ENCODE measurements at places on chromosomes 7 and 10.

GRCh38 chr10:108204528-108205305, 1040.2 kb upstream of the SORCS1 start:
- peak; percentile 43 for DNase-seq

GRCh38 chr7:27179503-27180430, 5.3 kb downstream of the HOXA11 start:
- peak; percentile 92 for DNase-seq

GRCh38 chr7:111832174-111832573, 269.9 kb upstream of the IMMP2L start:
- no peak for DNase-seq

DNA sequence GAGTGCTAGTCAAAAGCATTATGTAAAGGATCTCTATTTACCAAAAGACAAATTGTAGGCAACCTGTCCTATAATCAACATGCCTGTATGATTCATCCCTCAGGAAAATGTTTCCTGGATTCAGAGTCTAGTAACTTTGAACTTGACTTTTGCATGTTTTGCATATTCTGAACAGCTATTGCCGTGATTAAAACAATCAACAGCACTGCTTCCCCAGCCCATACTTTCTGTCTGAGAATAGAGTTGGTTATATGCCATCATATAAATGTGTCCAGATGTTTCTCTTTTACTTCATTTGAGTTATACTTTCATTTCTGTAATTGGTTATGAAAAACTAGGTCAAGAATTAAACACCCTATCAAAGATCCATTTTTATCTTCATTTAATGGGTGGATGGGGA, 83.5 kb downstream of the ZMYND11 start:
- DNase-seq = peak; percentile 60

DNA sequence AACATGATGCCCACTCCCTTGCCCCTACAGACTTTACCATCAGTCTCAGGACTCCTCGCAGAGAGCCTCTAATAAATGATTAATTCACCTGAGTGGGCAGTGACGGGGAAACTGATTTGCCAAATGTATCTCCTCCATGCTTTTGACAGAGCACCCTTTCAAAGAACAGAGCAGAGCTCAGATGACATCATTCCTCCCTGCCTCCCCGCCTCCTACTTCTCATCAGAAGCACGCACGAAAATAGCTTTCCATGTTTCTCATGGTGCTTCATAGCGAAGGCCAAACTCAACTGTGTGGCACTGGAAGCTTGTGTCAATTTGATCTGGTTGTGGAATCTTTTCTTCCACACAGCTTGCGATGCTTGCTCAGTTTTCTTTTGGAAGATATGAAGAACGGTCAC, 442.5 kb downstream of the RPS24 start:
- DNase-seq = no peak

DNA sequence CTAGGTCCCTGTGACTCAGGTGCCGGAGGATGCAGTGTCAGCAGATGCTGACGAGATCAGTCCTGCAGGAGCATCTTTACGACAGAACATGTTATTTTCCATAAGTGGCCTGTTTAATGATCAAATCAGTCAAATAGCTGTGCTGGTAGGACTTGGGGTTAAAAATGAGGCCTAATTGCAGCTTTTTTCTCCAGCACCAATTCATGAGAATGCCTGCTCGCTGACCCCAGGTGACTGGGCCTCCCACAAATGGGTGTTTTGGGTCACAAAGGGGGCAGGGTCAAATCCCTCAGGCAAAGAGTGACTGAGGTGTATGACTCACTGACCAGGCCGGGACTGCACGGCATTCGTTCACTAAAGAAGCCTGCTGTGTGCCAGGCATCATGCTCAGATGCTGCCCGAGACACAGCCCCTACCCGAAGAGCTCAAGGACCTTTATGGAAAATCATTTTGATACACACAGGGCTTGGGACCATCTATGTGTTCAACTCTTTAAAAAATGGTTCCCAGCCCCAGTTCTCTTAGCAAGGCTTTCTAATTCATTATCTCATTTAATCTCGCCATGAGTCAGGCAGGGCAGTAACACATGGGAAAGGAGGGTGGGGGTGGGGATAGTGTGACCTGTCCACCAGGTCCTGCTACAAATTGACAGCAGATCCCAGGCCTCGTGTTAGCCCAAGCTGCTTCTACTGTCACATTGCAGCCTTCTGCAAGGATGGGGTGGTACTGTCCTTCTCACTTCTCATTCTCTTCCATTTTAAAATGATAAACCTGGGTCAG, 21.1 kb downstream of the ZNF775 start:
- DNase-seq = no peak

- DNase-seq = peak; percentile 96
These were observed 206.7 kb upstream of the PLXNA4 start for GRCh38 chr7:132782777-132783640.

- DNase-seq = no peak
These were observed 49.7 kb upstream of the JAZF1 start for GRCh38 chr7:28230261-28230660.

GRCh38 chr7:151628846-151629604, 109.3 kb upstream of the RHEB start:
- no peak for DNase-seq

DNA sequence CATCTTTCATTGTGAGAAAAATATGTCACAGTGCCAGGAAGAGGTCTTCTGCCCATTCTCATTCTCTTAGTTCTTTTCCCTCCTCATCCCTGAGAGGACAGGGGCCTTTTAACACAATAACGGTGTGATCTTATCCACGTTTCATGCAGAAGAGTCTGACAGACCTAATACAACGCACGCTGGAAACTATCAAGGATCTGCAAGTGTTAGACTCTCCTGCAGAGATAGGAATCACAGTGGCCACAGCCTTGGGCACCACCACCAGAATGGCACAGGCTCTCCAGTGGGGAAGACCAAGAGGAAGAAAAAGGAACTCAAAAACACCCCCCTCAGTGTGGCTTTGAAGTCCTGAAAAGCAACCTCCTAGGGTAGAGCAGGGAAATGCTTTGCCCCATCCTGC, 72.6 kb upstream of the LAMB4 start:
- DNase-seq = no peak

GRCh38 chr10:59181668-59182067, 5.2 kb downstream of the PHYHIPL start:
- DNase-seq = peak; percentile 63

DNA sequence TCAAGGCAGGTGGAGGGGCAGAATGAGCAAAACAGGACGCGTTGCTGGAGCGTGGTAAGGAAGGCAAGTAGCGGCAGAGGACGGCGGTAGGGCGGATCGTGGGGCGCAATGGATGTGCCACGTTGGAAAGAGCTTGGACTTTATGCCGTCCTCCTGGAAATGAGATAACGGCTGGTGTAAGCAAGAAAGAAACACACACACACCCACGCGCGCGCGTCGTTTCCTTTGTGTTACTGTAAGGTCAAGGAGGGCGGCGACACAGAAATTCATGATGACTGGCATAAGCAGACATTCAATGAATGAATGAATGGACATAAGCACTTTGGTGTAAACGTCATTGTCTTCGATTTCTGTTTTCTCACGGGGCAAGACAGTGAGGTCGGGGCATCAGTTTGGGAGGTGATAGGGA, 683 bp upstream of the ENTPD7 start:
- no peak for DNase-seq

DNA sequence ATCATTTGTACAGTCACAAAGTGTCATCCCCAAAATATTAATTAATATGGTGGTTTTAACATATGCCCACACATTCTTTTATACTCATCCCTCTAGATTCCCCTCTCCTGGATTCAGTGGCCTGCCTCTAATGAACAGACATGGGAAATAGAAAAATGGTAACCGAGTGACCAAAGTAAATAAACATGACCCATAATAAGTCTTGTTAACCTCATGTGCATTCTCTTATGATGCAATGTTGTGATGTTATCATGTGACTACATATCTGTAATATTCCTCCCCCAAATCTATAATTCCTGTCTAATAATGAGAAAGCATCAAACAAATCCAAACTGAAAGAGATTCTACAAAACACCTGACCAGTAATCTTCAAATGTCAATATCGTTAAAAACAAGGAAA, 164.5 kb upstream of the PRSS1 start:
- no peak for DNase-seq

GRCh38 chr10:111836571-111836970, 347.0 kb downstream of the GPAM start:
- peak; percentile 42 for DNase-seq

DNA sequence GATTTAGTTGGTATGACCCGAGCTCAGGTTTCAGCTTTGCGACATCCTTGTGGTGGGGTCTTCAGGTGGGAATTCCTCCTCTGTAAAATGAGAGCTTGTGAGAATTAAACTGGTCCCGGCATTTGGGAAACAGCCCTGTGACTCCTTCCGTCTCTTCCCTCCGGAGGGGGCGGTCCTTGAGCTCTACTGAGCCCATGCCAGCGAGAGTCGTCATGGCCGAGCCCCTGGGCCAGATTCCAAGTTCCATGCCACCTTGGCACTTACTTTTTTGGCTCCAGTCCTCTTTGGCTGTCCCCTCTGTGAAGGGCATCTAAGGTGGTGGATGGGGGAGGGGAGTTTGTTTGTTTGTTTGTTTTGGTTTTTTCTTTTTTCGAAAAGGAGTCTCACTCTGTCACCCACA, 47.6 kb downstream of the GTF2IRD1 start:
- no peak for DNase-seq

GRCh38 chr7:14207138-14207537, 217.7 kb upstream of the ETV1 start:
- no peak for DNase-seq

GRCh38 chr10:29329420-29329819, 40.5 kb downstream of the LYZL1 start:
- DNase-seq = peak; percentile 22

GRCh38 chr7:37476428-37476827, 27.8 kb upstream of the ELMO1 start:
- DNase-seq = no peak

GRCh38 chr10:122553341-122553740, 7.2 kb upstream of the DMBT1 start:
- DNase-seq = no peak

DNA sequence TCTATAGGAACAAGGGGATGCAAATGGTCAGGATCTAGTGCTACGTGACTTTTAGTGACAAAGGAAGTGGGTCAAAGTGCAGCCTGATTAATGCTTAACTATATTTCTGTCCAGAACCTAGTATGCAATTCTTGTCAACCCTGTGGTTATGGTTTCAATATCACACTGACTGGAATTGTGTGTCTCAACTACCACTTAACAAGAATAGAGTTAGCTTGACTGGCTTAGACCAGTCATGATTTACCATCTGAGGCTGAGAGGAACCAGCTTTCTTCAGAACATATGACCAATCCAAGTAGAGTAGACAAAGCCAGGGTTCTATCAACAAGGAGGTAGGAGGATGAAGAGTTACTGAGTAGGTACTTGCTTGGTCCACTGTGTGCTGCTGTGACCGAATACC, 54.4 kb downstream of the MYPN start:
- DNase-seq = no peak

DNA sequence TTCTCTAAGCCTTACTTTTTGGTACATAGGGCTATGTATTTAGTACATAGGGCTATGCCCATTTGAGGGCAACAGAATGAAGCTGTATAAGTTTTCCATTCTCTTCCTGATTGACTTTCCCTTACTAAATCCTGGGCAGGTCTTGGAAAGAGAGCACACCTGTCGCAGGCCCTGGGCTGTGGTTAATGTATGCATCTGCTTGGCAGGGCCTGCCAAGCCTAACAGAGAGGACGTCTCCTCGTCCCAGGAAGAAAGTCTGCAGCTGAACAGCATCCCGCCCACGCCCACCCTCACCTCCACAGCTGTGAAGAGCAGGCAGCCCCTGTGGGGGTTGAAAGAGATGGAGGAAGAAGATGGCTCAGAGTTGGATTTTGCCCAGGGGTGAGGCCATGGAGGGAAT, 8.9 kb upstream of the PVRIG start:
- no peak for DNase-seq

DNA sequence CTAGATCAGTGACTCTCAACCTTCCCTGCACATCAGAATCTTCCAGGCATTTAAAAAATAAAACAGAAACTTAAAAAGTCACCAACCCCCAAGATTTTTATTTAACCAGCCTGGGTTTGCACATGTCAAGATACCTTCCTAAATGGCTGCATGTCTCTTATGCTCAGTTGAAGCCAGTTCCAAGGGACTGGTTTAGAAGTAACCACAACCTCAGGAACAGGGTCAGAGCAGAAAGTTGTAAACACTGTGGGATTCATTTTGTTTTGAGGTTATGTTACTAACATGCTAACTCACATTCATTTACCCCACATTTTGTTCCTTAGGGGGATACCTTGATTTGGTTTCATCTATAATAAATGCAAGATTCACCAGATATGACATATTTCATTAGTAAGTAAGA, 72.9 kb downstream of the PKD1L1 start:
- no peak for DNase-seq

DNA sequence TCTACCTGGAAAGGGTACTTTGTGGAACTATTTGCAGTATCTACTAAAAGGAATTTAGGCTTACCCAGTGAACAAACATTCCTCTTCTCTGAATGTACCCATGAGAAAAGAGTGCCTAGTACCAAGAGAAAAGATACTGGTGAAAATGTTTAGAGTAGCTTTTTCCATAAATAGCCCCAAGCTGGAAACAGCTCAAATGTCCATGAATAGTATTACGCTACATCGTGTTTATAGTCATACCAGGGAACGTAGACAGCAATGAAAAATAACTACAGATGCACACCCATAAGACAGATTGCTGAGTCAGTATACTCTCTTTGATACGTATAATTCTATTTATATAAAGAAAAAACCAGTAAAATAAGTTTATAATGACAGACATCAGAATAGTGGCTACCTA, 285.9 kb downstream of the KLF6 start:
- peak; percentile 17 for DNase-seq

DNA sequence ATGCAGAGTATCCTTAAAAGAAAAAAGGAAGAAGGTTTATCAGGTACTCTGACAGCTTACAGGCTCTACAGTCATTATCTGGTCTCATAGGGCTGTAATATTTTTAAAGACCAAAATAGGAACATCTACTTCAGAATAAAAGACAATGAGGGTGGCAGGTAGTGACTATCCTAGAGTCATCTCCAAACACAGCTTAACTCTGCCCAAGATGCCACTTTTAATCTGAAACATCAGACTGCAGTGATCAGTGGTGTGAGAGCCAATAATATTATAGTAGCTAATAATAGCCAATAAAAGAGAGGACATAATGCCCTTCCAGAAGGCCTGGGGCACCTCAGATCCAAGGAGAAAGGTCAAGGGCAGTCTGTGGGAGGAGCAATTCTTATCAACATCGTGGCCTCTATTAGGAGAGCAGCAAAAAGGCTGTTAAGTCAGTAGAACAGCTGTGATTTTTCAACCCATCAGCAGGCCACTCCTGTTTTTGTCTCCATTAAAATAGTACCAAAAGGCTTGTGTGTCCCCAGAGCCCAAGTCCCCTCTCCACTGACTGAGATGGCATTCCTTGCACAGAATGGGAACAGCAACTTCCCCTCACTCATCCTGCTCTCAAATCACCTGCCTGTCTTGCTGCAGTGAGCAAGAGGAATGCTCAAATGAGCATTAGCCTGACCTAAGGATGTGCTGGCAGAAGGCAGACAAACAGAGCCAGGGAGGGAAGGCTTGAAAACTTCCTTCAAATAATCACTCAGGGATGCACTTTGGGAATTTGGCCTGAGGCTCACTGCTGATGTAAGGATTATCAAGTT, 20.7 kb upstream of the SPOCK2 start:
- DNase-seq = no peak
